ENCODE measurements at places on chromosomes 7 and 10. TPM values are rescaled to one million over a fixed set of nuclear protein-coding genes. Genes with fewer than 3 reads are reported as not detected.

GRCh38 chr7:20241911-20242261 lies 24.7 kb upstream of the MACC1 start:
- no peak for DNase-seq
- H3K27ac ChIP-seq, result no peak overlapping the region
- H3K27me3 ChIP-seq, result no peaks in the 10 kb centered on the region
- no peaks in the 10 kb centered on the region for H3K36me3 ChIP-seq

- no peak overlapping the region for H3K4me3 ChIP-seq
- peaks cover 29% of the 10 kb centered on the region for H3K27me3 ChIP-seq
- H3K36me3 ChIP-seq, result no peaks in the 10 kb centered on the region
- no peak overlapping the region for H3K27ac ChIP-seq
- no peak for DNase-seq
Measured at GRCh38 chr7:154253810-154254209, 201.6 kb downstream of the DPP6 start.

GRCh38 chr10:101559596-101560297 lies 28.3 kb downstream of the POLL start:
- H3K27me3 ChIP-seq, result peaks cover 28% of the 10 kb centered on the region
- peaks cover 5% of the 10 kb centered on the region for H3K36me3 ChIP-seq
- H3K4me1 ChIP-seq, result no peaks in the 10 kb centered on the region

DNA sequence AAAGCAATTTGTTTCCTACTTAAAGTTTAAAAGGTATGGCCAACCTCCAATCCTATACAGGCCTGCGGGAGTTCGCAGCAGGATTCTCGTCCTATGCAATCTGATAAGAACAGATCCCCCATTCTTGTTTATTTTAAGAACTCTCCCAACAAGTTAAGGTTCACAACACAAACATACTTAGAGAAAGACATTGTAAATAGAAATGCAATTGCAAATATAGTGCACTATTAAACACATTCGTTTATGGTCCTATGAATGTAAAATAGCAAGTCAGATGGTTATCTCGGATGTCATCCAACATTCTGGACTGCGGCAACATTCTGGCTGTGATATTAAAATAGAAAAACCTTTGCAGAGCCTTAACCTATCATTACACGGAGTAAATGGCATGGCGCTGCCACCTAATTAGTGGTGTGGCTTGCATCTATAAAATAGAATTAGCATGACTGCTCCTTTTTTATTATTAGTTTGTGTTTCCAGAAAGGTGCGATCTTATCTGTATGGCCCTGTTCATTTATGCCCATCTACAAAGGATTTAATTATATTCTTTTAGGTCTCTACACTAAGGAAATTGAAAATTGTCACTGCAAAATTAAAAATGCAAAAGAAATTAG lies 37.0 kb downstream of the BEND7 start:
- no peak overlapping the region for H3K27ac ChIP-seq
- H3K4me3 ChIP-seq, result no peak overlapping the region
- no peaks in the 10 kb centered on the region for H3K27me3 ChIP-seq

Gene DNMBP
- 7.7 TPM for total RNA-seq

DNA sequence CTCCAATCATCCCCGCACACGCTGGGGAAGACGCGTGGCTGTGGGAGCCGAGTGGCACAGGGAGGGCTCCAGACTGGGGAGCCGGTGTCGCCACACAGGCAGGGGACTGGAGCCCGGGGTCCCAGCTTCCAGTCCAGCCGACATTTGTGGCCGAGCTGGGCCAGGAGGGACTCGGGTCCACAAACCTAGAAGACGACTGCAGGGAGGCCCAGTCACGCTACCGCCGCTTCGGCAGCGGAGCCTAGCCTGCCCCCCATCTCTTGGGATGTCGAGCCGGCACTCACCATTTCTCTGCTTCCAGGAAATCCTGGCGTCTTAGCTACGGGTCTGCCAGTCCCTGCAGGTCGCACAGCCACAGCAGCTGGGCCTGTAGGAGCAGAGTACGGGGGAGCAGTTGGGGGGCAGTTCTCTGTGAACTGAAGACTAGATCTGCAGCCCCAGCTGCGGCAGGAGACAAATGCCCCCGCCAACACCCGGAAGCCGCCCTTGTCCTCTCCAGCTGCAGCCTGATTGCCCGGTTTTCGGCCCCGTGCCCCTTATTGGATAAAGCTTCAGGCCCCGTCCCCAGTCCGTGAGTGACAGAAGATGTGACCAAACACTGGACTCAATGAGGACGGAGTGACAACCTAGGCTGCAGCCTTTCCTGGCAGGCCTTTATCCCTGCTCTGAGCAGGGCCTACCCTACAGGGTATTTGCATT lies 270.7 kb downstream of the ZNF33B start:
- no peaks in the 10 kb centered on the region for H3K36me3 ChIP-seq
- peak overlapping the region; percentile 60 for H3K27ac ChIP-seq
- H3K4me1 ChIP-seq, result peaks cover 15% of the 10 kb centered on the region
- DNase-seq, result peak; percentile 88
- H3K27me3 ChIP-seq, result no peaks in the 10 kb centered on the region

Gene TRPV6
- not detected for total RNA-seq

GRCh38 chr10:114327537-114328440 lies 76.5 kb downstream of the AFAP1L2 start:
- no peaks in the 10 kb centered on the region for H3K36me3 ChIP-seq
- peaks cover 45% of the 10 kb centered on the region for H3K4me1 ChIP-seq
- H3K27me3 ChIP-seq, result no peaks in the 10 kb centered on the region
- DNase-seq, result peak; percentile 59

- H3K27me3 ChIP-seq, result no peaks in the 10 kb centered on the region
- H3K27ac ChIP-seq, result no peak overlapping the region
- no peak overlapping the region for H3K4me3 ChIP-seq
- no peaks in the 10 kb centered on the region for H3K36me3 ChIP-seq
- H3K4me1 ChIP-seq, result peaks cover 14% of the 10 kb centered on the region
- no peak for DNase-seq
Measured at GRCh38 chr7:30941582-30942323, 22.0 kb upstream of the GHRHR start.

DNA sequence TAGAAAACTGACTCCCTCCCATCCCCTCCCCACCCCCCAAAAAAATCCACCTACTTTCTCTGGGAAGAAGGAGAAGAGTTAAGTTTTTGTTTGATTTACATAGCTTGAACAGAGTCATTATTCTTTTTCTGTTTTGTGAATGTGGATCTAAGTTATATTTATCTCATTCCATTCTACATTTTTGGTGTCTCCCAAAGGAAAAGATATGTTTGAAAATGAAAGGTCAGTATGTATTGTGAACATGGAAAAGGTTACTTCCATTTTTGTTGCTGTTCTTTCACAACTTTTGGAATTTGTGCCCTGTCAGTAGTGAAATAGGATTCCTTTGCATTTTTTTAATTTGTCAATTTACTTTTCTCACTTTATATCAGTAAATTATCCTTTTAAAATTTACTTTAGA lies 547.9 kb downstream of the SUGCT start:
- H3K27ac ChIP-seq, result no peak overlapping the region
- no peaks in the 10 kb centered on the region for H3K27me3 ChIP-seq
- no peak for DNase-seq
- H3K36me3 ChIP-seq, result no peaks in the 10 kb centered on the region
- no peak overlapping the region for H3K4me3 ChIP-seq
- no peaks in the 10 kb centered on the region for H3K4me1 ChIP-seq

DNA sequence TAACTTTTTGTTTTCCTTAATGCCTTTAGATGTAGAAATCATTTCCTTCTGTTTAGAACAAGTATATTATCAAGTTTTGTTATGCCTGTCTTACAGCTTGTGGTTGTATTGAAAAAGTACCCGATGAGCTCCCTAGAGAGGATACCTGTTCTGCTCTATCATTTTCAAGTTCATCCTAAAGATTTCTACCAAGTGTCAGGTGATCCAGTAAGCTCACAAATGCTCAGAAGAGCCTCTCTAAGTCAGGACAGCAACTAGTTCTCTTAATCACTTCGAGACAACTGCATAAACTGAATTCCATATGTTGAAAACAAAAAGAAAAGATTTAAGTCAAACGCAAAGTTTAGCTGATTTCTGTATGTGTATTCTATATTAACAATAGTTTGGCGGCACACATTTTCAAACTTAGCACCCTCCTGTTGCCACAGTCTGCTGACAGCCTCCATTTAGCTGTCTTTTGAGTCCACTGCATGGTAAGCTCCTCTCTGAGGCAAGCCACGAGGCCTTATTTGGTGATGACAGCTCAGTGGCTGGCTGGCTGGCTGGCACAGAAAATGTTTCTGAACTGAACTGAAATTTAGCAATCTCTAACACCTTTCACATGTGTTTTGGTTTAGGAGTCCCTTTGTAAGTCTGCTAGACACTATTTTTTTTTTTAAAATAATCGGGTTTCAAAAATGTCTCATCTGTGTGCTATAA lies 59.4 kb downstream of the SEMA3C start:
- peak; percentile 21 for DNase-seq
- no peaks in the 10 kb centered on the region for H3K36me3 ChIP-seq
- peaks cover 26% of the 10 kb centered on the region for H3K4me1 ChIP-seq

GRCh38 chr10:58322072-58322834 lies 12.6 kb upstream of the UBE2D1 start:
- no peak for DNase-seq
- H3K27me3 ChIP-seq, result peaks cover 4% of the 10 kb centered on the region
- no peaks in the 10 kb centered on the region for H3K36me3 ChIP-seq
- H3K4me3 ChIP-seq, result no peak overlapping the region
- H3K27ac ChIP-seq, result no peak overlapping the region

DNA sequence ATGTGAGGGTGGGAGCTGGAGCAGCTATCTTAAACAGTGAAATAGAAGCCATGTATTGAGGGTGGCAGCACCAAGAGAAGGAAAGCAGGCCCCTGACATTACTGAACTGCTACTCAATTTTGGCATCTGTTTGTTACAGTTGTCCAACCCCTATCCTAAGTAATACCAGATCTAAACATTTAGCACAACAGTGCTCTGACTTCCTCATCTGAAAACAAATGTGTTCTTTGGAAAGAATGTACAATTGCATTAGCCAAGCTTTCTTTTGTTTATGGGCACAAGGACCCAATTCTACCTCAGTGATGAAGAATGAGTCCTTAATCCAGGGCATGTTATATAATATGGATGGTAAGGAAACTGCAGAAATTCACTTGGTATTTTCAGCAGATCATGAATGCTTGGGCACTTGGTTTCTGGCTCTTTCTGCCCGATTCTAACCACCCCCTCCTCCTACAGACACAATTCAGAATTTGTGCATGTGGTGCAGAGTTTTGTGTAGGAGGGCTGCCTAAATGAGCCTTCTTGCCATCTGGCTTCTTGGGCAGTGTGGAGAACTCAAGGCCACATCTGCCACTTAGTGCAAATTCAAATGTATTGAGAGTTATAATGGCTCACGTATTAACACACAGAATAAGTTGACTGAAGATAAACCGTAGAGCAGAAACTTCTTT lies 36.9 kb upstream of the KMT2E start:
- H3K4me3 ChIP-seq, result no peak overlapping the region
- DNase-seq, result no peak
- no peaks in the 10 kb centered on the region for H3K27me3 ChIP-seq
- H3K36me3 ChIP-seq, result no peaks in the 10 kb centered on the region
- peak overlapping the region; percentile 98 for H3K27ac ChIP-seq

- no peak overlapping the region for H3K27ac ChIP-seq
- H3K4me1 ChIP-seq, result peaks cover 27% of the 10 kb centered on the region
- no peaks in the 10 kb centered on the region for H3K36me3 ChIP-seq
- no peak for DNase-seq
- H3K4me3 ChIP-seq, result peak overlapping the region; percentile 49
Measured at GRCh38 chr10:100728928-100729861, 16.2 kb upstream of the PAX2 start.

DNA sequence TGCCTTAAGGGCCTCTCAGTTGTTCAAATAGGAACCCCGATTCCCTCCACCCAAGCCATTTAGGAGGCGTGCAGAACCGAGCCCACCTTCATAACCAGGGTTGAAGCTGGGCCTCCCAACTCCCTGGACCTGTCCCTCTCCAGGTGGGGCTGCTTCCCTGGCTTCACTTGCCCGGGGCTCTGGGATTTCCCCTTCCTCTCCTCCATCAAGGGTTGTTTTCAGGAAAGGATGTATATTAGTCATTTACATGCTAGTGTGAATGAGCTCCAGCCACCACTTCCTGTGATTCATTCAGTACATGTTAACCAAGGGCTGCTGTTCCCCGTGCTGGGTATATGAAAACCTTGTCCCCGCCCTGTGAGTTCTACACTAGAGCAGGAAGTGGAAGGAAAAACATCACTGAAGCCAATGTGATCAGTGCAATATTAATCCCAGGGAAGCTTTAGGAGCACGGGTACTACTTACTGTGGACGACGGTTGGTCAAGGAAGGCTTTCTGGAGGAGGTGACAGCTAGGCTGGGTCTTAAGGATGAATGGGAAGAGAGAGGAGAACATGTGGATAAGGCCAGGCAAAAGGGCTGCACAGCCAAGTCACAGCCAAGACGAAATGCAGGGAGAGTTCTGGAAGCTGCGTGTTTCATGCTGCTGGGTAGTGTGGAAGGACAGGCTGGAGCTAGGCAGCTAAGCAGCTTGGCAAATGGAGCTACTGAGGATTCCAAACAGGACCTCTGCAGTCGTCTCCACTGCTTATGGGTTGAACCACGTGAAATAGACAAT lies 150.1 kb upstream of the SHH start:
- H3K27me3 ChIP-seq, result peaks cover 64% of the 10 kb centered on the region
- no peak for DNase-seq
- no peak overlapping the region for H3K27ac ChIP-seq
- H3K4me3 ChIP-seq, result no peak overlapping the region
- no peaks in the 10 kb centered on the region for H3K36me3 ChIP-seq

Gene DRGX
- not detected for total RNA-seq

DNA sequence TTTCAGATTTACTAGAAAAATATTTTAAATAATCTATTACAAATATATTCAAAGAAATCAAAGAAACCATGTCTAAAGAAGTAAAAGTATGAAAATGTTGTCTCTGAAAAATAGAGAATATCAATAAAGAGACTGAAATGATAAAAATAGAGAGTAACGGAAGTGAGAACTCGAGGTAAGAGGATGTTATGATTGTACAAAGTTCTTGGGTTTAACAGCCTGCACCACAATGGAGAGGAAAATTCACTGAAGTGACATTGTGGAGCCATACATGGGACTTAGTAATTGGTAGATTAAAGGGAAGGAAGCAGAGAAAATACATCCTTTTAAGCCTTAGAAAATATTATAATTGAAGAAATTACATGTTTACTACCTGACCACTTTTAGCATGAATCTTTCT lies 77.9 kb downstream of the THSD7A start:
- H3K27ac ChIP-seq, result no peak overlapping the region
- no peak overlapping the region for H3K4me3 ChIP-seq

GRCh38 chr7:103094102-103094501 lies 19.2 kb downstream of the ARMC10 start:
- peaks cover 52% of the 10 kb centered on the region for H3K36me3 ChIP-seq
- no peaks in the 10 kb centered on the region for H3K27me3 ChIP-seq
- no peak overlapping the region for H3K27ac ChIP-seq
- no peak overlapping the region for H3K4me3 ChIP-seq

DNA sequence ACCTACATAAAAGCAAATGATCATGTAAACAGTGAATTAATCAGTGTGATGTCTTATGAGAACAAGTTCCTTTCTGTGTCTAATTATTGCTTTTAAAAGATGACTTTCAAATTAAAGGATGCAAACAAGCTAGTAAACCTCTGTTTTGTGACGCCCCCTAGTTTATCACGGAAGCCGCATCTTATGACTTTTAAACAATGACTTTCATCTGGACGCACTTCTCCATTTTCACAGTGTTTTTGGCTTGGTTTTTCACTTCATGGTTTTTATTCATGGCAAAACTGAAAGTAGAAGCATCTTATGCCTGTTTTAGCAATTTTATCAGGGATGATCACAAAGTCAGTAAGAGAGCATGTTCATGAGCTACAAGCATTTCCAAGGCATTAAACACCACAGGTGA lies 35.0 kb downstream of the ITGA8 start:
- H3K4me1 ChIP-seq, result no peaks in the 10 kb centered on the region
- H3K27ac ChIP-seq, result no peak overlapping the region
- DNase-seq, result no peak
- H3K36me3 ChIP-seq, result no peaks in the 10 kb centered on the region

GRCh38 chr7:1544896-1545416 lies 11.0 kb downstream of the TMEM184A start:
- peaks cover 32% of the 10 kb centered on the region for H3K4me1 ChIP-seq
- H3K4me3 ChIP-seq, result no peak overlapping the region
- DNase-seq, result no peak

Gene ZNF425
- 0.58 TPM for total RNA-seq

Data from left ventricle myocardium inferior (tissue), 1 donor.